ENCODE measurements at places on chromosomes 2 and 18. TPM values are rescaled to one million over a fixed set of nuclear protein-coding genes. Genes with fewer than 3 reads are reported as not detected.

Gene OSR1
- polyA plus RNA-seq: 48.3 TPM

Gene SCN2A
- polyA plus RNA-seq: 0.31 TPM

Gene C2orf15
- 7.9 TPM for polyA plus RNA-seq

Gene DSG1
- polyA plus RNA-seq: not detected

Gene ITPRIPL1
- polyA plus RNA-seq: 4.8 TPM
